ENCODE measurements at places on chromosomes 1 and 21.
A peak's percentile ranks its signal among the peaks of the same experiment; 100 is the strongest.

GRCh38 chr21:44728716-44729115, 17.3 kb upstream of the TSPEAR start:
- DNase-seq: no peak

DNA sequence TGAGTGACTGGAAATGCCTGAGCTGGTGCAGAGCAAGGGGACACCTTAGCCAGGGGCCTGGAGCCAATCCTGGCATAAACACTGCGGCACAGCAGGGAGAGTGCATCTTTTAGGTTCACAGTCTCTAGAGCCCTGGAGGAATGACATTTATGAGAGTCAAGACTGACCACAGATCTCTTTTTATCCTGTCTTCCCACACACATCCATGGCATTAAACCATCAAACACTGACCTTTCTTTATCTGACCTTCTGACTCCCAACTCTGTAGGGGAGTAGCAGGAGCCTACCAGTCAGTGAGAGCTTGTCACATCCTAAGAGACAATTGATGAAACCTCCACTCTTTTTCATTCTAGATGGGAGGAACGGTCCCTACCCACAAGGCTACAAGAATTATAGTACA, 7.9 kb downstream of the CD34 start:
- DNase-seq: no peak

GRCh38 chr1:68230484-68230802, 1.9 kb downstream of the WLS start:
- DNase-seq: peak; percentile 40

GRCh38 chr1:30491831-30492230, 231.6 kb downstream of the MATN1 start:
- DNase-seq: no peak

- DNase-seq: peak; percentile 95
Measured at GRCh38 chr1:209823143-209824041, 4.4 kb upstream of the UTP25 start.
